A549 treated with CpdA at 1 μM for 4 hours (cell line): ENCODE measurements at places on chromosomes 12 and 14. TPM values are rescaled to one million over a fixed set of nuclear protein-coding genes. Genes with fewer than 3 reads are reported as not detected.

FAR2 gene
- total RNA-seq, result 0.05 to 0.42 TPM (median 0.15 TPM) in 3 of 5 replicates, not detected in the others

RERGL gene
- not detected in 5 replicates for total RNA-seq

LRP10 gene
- 60.9 to 85.0 TPM (median 77.1 TPM) in 5 replicates for total RNA-seq

DHRS2 gene
- 7.4 to 11.1 TPM (median 8.2 TPM) in 5 replicates for total RNA-seq

FAM216A gene
- total RNA-seq, result 17.6 to 20.7 TPM (median 20.2 TPM) in 5 replicates

LMBR1L gene
- 10.6 to 16.5 TPM (median 15.7 TPM) in 5 replicates for total RNA-seq

KLHDC1 gene
- total RNA-seq, result 0.25 to 0.50 TPM (median 0.28 TPM) in 5 replicates

LRP1-AS gene
- total RNA-seq, result not detected in 5 replicates

RTL1 gene
- total RNA-seq, result 0.23 to 0.35 TPM (median 0.31 TPM) in 5 replicates

DYNLL1 gene
- total RNA-seq, result 634 to 760 TPM (median 694 TPM) in 5 replicates

TAS2R9 gene
- total RNA-seq, result not detected in 5 replicates

KRT73 gene
- total RNA-seq, result not detected in 5 replicates

OR4E2 gene
- not detected in 5 replicates for total RNA-seq
